ENCODE measurements at places on chromosomes 5 and 9.
A peak's percentile ranks its signal among the peaks of the same experiment; 100 is the strongest.

GRCh38 chr9:98992885-98993569 lies 49.3 kb downstream of the COL15A1 start:
- DNase-seq, result no peak

GRCh38 chr9:127580879-127581475 lies 31.1 kb upstream of the STXBP1 start:
- DNase-seq, result no peak

DNA sequence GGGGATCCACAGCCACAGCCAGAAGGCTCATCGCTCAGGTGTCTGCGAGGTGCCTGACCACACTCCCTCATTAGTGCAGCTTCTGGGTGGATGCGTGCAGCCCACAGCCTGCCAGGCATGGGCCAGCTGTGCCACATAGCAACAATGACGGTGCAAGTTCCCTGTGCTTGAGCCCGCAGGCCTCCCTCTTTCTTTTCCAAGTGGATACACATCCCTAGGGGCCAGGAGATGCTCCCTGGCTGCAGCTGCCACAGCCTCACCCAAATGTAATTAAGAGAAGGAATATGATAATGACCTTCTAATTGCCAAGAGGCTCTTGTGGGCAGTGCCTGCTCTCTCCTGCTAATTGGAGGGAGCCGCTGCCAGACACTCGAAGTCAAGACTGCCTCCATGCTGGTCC lies 116.0 kb upstream of the PPP1R26 start:
- DNase-seq, result no peak

GRCh38 chr5:134371834-134372340 lies 518 bp downstream of the UBE2B start:
- peak; percentile 55 for DNase-seq

GRCh38 chr5:175489693-175490443 lies 11.5 kb downstream of the SFXN1 start:
- DNase-seq, result no peak

- DNase-seq, result no peak
Observed at GRCh38 chr5:153517241-153517611, 26.8 kb downstream of the GRIA1 start.

- no peak for DNase-seq
Observed at GRCh38 chr5:143033535-143034250, 263.5 kb downstream of the ARHGAP26 start.

- DNase-seq, result no peak
Observed at GRCh38 chr5:120240706-120241105, 223.4 kb upstream of the PRR16 start.

- no peak for DNase-seq
Observed at GRCh38 chr5:80662108-80662507, 7.3 kb upstream of the DHFR start.
